Stimulated activated CD4-positive, alpha-beta T cell treated with anti-CD3 and anti-CD28 coated beads, Interleukin-4, amount 100 ng/mL, for 24 hours (primary cell): ENCODE measurements at places on chromosomes 7 and 10.
A peak's percentile ranks its signal among the peaks of the same experiment; 100 is the strongest.

DNA sequence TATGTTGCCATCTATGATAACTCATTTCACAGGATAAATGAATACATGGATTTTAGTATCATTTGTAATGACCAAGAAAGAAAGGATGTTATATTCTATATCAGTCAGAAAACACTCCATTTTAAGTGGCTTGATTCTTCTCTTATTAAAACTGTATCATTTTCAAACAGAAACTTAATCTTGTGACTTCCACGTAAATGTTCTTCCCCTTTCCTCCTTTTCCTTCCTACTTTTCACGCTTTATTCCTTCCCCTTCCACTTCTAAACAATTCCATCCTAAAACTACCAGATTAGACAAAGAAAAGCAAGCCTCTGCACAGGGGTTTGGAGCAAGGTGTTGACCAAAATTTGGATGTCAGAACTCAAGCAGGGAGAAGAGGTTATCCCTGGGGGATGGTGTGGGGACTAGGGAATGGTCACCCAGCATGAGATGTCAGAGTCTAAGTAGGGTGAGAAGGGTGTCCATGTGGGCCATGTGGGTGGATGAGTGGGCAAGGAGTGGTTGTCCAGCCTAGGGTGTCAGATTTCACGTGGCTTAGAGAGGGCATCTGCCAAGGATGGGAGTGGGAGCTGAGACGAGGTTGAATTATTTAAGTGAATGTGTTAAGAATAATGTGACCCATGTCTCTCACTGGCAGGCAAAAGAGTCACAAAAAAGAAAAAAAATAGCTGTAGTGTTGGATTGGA is 5.0 kb upstream of the GSAP start:
- DNase-seq: no peak

DNA sequence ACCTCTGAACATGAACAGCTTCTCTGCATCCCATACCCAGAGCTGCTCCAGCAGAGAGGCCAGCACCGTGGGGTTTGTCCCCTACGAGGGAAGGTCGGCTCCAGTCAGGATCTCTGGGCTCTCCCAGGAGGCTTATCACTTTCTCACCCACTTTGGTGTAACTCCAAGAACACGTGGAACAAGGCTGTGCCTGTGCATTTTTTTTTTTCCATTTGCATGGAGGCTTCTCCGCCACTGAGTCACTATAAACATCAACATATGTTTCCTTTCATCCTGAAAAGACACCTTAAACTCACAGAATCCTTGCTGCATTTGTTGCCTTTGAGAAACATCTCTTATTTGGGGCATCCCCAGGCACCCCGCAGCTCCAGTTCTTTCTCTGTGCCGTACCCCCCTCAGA is 29.4 kb upstream of the ECHDC3 start:
- no peak for DNase-seq

GRCh38 chr10:60082341-60082740 is 176.0 kb upstream of the CCDC6 start:
- DNase-seq: no peak

DNA sequence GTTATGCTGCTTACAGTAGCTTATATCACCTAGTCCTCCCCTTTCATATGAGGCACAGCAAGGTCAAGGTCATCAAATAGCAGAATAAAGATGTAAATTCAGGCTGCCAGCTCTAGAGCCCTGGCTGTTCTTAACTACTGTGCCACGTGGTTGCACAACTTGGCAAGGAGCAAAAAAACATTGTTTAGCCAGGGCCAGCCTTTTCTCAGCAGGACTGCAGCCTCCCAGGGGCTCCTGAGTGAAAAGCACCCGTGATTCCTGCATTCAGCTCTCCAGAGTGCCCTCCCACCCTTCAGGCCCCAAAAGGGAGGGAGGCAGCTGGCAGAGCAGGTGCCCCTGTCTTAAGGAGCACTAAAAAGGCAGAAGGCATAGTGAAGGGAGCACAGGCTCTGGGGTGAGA is 31.8 kb upstream of the TM9SF3 start:
- no peak for DNase-seq

DNA sequence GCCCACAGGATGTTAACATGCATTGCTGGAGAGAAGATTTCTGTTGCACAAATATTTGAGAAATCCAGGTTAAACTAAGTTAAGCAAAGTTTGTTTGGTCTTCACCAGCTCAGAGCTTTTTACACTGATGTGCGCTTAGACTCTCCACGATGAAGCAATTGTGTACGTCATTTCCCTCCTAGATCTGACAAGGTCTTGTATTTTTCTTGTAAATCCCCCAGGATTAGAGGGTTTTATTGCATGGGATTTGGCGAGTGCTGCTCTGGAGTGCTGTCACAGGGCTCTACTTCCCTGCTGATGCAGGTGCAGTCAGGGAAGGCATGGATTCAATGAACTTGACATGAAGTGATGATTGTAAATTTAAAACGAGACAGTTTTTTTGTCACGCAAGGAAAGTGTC is 173.3 kb downstream of the PDE1C start:
- no peak for DNase-seq

GRCh38 chr10:32957341-32958084 is 517 bp downstream of the ITGB1 start:
- DNase-seq: peak; percentile 44

GRCh38 chr10:59876695-59877094 is 29.7 kb downstream of the CCDC6 start:
- no peak for DNase-seq

- no peak for DNase-seq
Measured at GRCh38 chr10:104317726-104318299, 20.5 kb downstream of the ITPRIP start.

GRCh38 chr7:30214651-30215137 is 69.7 kb upstream of the ZNRF2 start:
- DNase-seq: no peak

DNA sequence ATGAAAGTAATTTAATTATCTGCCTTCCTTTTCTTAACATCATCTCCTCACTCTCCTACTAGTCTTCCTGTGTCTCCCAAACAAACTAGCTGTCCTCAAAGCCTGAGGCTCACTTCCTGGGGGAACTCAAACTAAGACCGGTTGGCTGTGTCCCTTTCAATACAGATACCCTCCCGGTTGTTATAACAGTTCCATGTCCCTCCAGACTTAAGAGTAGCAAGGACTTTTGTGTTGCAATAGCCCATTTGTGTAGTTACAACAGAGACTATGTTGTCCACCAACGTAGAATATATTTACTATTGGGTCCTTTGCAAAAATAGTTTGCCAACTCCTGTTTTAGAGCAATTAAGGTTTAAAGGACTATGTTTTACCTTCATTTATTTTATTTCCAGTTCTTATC is 8.6 kb upstream of the TARP start:
- no peak for DNase-seq

DNA sequence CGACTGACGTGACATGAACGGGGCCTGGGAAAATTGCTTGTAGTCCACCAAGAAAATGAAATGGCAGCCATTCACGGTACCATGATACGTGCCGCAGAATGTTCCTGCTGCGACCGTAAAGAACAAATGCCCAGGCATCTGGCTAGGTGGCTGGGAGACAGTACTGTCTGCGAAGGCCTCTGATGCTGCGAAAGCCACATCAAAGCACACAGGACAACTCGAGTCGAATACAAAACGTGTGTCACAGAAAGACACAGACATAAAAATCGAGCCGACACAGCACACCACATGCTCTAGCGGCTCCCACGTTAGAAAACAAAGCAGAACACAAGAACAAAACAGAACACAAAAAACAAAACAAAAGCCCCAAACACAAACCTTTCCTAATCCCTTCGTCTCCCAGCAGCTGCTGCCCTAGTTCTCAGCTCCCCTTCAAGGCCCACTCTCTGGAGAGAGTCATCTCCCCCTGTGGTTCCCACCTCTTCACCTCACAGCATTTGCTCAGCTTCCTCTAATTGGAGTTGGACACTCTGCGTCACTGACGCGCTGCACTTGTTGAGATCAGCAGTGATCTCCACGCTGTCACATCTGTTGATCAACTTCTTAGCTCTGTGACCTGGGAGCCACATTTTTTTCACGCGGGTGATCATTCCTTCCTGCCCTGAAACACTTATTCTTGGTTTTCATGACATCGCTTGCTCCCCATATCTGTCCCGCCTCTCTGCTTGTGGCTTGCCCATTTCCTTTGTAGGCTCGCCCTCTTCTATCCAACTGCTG is 112.2 kb downstream of the CLEC2L start:
- DNase-seq: peak; percentile 67

GRCh38 chr10:131560706-131561355 is 249.3 kb upstream of the TCERG1L start:
- DNase-seq: no peak

GRCh38 chr10:29668628-29669027 is 33.9 kb upstream of the SVIL start:
- DNase-seq: no peak

DNA sequence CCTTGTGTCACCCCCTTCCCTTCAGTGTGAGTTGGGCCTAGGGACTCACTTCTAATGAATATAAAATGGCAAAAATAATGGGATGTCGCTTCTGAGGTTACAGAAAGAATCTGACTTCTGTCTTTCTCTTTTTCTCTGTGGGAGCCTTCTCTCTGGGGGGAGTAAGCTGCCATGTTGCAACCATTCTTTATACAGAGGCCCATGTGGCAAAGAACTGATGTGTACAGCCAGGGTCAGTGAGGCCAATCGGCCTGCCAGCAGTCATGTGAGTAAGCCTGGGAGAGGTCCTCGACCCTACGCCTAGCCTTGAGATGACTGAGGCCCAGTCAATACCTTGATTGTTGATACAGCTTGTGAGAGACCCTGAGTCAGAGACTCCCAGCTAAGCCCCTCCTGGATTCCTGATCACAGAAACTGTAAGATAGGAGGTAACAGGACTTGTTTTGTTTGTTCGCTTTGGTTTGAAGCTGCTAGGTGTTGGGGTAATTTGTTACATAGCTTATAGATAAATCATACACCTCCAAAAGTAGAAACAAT is 1.7 kb downstream of the TCAF1 start:
- DNase-seq: no peak
